Naive thymus-derived CD8-positive, alpha-beta T cell (primary cell): ENCODE measurements at places on chromosomes 6 and 20.

DNA sequence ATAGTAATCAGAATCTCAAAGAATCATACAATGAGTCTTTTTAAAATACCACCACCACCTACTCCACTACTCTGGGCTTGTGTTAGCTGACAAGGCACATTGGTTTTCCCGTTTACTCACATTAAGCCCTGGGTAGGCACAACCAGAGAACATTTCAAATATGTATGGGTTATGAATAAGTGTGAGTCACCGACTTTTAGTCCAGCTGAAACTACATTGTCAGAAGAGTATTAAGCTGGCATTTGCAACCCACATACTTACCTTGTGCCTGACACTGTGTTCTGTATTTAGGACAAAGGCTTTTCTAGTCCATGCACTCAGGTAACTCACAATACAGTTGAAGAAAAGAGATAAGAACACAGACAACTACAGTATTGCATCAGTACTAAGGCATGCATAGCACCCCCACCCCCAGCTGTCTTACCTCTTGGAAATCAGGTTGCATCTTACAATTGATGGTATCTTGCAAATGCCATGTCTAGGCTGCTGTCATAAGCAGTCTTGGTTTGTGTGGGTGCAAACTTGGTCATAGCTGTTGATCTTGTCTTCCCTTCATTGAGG lies 40.3 kb upstream of the AHI1 start:
- peak; percentile 7 for DNase-seq

DNA sequence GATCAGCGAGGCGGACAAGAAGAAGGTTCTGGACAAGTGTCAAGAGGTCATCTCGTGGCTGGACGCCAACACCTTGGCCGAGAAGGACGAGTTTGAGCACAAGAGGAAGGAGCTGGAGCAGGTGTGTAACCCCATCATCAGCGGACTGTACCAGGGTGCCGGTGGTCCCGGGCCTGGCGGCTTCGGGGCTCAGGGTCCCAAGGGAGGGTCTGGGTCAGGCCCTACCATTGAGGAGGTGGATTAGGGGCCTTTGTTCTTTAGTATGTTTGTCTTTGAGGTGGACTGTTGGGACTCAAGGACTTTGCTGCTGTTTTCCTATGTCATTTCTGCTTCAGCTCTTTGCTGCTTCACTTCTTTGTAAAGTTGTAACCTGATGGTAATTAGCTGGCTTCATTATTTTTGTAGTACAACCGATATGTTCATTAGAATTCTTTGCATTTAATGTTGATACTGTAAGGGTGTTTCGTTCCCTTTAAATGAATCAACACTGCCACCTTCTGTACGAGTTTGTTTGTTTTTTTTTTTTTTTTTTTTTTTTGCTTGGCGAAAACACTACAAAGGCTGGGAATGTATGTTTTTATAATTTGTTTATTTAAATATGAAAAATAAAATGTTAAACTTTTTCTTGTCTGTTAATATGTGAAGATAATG lies 2.2 kb downstream of the HSPA1B start:
- no peak for DNase-seq

DNA sequence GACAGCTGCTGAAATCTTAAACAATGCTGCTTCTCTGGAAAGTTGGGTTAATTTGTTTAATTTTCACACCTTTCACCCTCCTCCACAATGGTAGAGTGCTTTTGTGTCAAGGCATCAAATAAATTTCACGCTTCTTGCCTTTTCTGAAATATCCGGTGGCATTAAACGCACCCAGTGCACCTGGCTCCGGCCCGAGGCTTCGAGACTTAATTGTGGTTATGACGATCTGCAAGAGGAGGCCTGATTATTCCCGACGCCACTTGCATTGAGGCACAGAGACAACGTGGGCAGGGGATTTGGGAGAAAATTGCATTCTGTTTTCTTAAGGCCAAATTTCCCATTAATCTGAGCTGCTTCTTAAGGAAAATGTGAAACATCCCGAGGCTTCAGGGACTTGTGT lies 152.2 kb downstream of the CDH4 start:
- DNase-seq = no peak

GRCh38 chr6:139690007-139690406 lies 315.6 kb upstream of the CITED2 start:
- DNase-seq = no peak

DNA sequence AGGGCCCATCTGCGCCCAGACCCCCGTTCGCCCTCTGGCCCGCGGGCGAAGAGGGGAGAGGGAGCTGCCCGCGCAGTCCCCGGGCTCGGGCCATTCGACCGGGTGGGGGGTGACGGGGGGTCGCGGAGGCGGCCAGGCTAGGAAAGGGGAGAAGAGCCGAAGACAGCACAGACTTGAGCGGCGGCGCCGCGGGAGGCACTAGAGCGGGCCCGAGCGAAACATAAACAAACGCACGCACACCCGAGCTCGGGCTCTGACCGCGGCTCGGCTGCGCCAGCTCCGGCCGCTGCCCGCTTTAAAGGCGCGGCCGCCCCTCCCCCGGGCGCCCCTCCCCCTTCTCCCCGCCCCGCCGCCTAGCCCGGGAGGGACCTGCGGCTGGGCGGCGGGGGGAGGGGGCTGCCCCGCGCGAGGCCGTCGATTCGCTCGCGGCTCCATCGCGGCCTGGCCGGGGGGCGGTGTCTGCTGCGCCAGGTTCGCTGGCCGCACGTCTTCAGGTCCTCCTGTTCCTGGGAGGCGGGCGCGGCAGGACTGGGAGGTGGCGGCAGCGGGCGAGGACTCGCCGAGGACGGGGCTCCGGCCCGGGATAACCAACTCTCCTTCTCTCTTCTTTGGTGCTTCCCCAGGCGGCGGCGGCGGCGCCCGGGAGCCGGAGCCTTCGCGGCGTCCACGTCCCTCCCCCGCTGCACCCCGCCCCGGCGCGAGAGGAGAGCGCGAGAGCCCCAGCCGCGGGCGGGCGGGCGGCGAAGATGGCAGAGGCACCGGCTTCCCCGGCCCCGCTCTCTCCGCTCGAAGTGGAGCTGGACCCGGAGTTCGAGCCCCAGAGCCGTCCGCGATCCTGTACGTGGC lies at the start of gene FOXO3:
FOXO3 (plus strand) TSS at position 455 of the 846 bp plus-strand sequence; CDS start at position 747, 292 bp downstream.
- peak; percentile 47 for DNase-seq

DNA sequence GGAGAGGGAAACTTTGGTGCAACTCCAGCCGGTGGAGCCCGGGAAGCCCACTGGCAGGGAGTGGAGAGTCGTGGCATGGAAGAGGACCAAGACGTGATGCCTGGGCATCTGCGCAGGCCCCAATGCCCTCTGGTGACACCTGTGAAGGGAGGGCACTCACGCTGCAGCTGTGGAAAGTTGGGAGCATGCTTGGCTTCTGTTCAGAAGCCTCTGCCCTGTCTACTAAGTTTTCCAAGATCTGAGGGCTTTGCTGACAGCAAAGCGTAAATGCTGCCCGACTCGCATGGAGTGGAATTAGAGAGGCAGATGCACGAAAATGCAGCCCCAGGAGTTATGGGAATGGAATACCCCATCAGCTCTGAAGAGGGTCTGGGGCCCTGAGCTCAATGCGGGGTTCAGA lies 75.7 kb downstream of the SYNDIG1 start:
- no peak for DNase-seq

DNA sequence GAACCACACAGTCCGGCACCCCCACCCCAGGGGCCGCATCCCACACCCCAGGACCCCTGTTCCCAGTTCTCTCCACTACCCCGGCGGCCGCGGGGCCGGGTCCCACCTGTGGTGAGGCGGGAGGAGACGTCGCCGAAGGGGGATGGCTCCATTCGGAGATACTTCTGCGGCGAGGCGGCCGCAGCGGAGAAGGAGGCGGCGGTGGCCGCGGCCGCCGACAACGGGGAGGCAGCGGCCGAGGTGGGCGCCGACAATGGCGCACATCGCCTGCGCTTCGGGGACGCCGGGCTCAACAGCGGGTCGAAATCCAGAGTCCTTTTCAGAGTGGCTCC lies 723 bp downstream of the AKIRIN2 start:
- DNase-seq = no peak

DNA sequence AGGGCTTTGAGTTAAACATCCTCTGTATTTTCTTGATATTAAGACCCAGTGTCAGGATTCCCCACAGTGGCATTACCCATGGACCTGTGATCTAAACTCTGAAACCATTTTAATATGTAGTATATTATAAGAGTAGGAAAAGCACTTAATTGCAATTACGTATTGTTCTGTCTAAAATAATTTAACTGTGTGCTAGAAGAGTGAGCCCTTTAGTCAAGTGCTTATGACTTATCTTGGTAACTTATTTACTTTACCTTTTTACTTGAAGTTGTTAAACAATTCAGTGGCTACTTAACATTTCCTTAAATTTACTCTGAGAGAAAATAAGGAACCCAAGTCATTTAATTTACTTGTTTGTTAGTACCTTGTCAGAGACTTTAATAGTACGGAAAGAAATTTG lies 173.6 kb downstream of the CDKAL1 start:
- no peak for DNase-seq

DNA sequence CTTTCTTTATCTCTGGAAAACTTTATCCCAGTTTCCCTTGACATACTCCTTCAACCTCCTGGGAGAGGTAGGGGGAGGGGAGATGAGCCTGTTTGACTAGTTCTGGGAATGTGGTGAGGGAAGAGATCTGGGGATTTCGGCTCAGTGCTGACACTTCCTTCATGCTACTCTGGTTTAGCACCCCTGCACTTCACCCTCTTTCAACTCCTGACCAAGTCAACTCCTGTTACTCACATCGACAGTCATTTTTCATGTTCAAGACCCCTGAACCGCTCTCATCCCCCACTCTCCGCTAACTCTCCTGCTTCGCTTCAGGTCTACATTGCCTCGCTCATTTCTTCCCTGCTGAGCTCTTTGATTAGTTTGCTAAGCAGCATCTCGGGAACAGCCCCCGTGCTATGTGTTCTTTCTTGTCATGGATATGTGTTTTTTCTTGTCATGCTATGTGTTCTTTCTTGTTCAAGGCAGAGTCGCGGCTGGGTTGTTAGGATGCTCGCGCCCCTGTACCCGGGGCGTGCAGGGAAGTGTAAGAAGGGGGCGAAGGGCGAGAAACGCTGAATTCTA lies 16.6 kb upstream of the TRIM27 start:
- DNase-seq = no peak

DNA sequence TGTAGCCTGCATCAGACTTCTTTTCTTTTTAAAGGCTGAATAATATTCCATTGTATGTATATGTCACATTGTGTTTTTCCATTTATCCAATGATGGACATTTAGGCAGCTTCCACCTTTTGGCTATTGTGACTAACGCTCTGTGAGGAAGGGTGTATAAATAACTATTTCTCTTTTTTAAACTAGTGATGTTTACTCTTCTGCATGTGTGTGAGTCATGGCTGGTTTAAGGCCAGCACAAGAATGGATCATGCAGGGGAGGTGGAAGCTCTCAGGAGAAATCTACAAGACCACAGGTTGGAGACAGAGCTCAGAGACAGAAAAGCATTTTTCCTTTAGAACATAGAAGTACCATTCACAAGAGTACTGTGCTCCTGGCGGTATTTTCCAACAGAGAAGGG lies 307.2 kb downstream of the SOX4 start:
- DNase-seq = no peak

DNA sequence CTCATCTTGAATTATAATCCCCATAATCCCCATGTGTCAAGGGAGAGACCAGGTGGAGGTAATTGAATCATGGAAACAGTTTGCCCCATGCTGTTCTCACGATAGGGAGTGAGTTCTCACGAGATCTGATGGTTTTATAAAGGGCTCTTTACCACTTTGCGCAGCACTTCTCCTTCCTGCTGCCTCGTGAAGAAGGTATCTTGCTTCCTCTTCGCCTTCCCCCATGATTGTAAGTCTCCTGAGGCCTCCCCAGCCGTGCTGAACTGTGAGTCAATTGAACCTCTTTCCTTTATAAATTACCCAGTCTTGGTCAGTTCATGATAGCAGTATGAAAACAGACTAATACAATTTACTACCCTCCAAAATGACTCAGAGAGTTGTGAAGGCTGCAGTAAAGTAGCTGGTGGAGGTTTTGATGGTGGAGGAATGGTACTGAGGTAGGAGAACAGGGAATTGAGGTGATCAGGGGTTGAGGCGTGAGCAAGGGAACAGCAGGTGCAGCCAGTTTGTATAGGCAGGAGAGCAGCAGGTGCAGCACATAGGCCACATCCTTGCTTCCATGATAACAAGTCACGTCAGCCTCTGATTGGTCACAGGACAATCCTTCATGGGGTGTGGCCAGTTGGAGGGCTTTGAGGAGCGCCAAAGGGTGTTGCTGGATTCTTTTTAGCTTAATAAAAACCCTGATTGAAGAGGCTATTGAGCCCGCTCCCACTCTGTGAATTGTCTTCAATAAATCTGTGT lies 150.0 kb downstream of the CDC5L start:
- DNase-seq = no peak

GRCh38 chr6:149461670-149462069 lies 23.1 kb downstream of the ZC3H12D start:
- no peak for DNase-seq

DNA sequence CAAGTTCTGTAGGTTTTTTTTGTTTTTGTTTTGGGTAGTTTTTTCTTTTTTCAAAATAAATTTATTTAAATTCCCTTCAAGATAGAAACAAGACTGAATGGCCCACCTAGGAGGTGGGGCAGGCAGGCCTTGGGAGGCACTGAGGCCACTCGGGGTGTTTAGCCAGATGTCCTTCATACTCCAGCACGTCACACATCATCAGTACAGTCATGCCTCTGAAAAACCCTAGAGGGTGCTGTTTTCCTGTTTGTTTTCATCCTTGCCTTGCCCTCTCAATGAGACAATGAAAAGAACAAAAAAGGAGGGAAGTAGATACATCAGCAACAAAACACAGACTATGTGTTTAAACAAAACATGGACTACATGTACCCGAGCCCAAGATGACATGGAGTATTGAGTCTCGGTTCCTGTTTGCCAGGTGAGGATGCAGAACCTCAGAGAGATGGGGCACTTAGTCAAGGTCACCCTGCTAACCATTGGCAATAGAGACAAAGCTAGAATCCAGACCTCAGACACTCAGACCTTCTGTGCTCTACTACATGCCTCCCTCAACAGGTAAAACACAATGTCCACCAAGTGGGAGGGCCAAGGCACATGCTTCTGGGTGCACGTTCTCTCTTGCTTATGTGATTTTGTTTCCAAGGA lies 26.8 kb upstream of the CLIC5 start:
- no peak for DNase-seq

DNA sequence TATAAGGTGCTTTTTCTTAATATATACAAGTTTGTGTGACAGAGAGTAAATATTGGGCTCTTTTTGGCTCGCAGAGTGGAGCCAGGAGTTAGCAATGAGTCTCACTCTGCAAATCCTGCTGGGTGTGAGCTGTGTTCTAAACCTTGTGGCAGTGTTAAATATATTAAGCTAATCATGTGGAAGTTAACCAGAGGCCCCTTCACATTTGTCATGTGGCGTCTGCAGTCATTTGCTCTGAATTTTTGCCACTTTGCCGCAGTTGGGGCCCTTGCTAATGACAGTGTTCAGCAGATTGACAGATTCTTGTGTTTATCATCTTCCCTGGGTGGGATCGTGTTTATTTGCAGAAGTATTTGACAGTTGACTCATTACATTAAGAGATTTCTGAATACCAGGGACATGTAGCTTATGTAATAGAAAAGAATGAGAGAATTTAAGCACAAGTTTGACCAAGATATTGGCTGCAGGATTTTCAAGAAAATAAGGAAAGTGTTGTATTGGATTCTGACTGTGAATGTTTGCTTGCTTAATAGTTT lies 37.9 kb downstream of the SPATA2 start:
- DNase-seq = no peak
